ENCODE measurements at places on chromosomes 2 and 18.

DNA sequence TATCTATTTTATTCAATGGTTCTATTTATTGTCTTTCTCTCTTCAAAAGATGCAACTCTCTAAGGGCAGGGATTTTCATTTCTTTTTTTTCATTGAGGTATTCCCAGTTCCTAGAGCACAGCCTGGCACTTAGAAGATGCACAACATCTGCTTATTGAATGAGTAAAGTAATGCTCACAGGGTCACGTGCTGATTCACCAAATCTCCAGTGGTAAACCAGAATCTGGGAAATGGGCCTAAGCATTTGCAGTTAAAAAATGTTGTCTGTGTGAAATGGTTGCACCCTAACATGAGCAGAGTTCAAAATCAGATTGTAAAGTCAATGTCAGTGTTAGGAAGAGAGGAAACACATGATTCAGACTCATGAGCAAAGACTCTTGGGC, 15.8 kb downstream of the SLC8A1 start:
- DNase-seq = no peak

GRCh38 chr2:111694700-111695101, 189.3 kb downstream of the ANAPC1 start:
- no peak for DNase-seq

GRCh38 chr2:111066062-111066593, 54.6 kb upstream of the BCL2L11 start:
- DNase-seq = no peak

GRCh38 chr2:108591163-108591562, 56.9 kb downstream of the LIMS1 start:
- no peak for DNase-seq

DNA sequence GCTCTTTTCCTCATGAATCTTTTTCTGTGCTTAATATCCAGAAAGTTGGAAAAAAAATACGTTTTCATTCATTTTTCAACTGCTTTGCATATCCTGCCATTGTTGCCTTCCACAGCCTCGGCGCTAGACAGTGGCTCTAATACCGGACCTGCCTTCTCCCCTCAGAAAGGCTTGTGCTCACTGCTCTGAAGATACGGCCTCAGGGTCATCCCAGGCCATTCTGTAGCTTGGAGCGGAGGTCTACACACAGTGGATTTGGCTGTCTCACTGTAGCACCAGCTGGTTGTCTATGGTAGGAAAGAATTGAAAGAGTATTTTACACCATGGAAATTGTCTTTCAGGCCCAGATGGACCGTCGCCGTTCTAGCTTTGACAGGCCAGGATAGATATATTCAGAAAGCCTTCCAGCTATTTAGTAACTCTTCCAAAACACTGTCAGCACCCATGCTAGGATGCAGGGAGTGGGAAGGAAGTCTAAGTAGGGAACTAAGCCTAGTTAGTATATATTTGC, 242.0 kb downstream of the TMEM182 start:
- DNase-seq = peak; percentile 6

- DNase-seq = no peak
These were observed 43.2 kb downstream of the KDM3A start for GRCh38 chr2:86484385-86484784.

- DNase-seq = no peak
These were observed 93.9 kb downstream of the SCN3A start for GRCh38 chr2:165109915-165110314.

DNA sequence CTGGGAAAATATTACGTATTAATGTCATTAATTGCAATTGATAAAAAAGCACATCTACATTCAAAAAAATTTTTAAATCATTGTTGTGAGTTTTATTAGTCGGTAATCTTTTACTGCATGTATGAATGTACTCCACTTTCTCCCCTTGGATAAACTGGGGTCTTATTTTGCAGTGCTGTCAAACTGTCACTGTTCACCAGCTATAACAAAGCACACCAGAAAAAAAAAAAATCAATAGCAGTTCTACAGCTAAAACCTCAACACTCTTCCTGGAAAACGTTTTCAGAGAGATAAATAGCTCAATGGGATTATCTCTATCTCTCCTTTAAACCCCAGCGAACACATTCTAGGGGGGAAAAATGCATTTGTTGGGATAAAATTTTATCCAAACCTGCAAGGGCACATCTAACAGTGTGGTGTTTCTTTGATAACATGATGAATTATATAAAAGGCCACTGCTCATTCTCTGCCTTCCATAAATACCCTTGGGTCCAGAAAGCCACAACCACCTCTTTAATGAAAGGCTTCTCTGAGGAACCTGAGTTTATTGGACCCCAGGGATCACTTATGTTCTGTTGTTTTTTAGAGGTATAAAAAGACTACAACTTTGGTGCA, 219.9 kb downstream of the CDH20 start:
- no peak for DNase-seq

GRCh38 chr2:152730591-152731333, 12.3 kb downstream of the ARL6IP6 start:
- DNase-seq = no peak

DNA sequence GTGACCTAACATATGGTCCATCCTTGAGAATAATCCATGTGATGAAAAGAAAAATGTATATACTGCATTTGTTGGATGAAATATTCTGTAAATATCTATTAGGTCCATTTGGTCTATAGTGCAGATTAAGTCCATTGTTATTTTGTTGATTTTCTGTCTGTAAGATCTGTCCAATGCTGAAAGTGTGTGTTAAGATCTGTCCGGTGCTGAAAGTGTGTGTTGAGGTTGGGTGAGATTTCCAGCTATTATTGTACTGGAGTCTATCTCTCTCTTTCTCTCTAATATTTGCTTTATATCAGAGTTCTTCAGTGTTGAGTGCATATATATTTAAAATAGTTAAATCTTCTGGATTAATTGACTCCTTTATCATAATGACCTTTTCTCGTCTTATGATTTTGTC, 828.8 kb upstream of the CRIM1 start:
- DNase-seq = no peak

GRCh38 chr2:148244593-148245292, 223.9 kb downstream of the MBD5 start:
- DNase-seq = no peak

- no peak for DNase-seq
These were observed 26.1 kb upstream of the ACVR2A start for GRCh38 chr2:147818741-147819140.

DNA sequence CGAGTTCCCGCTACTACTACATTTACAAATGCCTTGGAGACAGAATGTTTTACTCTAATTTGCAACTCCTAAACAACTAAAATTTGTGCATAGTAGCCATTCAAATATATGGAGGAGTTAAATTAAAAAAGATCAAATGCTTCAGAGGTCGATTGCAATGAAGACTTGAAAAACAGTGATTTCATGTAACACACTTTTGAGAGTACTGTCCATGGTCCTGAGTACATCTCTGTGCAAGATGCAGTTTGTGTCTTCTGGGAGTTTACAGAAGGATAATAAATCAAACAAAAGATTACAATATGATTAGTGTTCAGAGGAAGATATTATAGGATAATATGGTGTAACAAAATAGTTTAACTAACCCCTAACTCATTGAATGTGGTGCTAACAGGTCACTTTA, 894.7 kb downstream of the TMEM182 start:
- no peak for DNase-seq

DNA sequence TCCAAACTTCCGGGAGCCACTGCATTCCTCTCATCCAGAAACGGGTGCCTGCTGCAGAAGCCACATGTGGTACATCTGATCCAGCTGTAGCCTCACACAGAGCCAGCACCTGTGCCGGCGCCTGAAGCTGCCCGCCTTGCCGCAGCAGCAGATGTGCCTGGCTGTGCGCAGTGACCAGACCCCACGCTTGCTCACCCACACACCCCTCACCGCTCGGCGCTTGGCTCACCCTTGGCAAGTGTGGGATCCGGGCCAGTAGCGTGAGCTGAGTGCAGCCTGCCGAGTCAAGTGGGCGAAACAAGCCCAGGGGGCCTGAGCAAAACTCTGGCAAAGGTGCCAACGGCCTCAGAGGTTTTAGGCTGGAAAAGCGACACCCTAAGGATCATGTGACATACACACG, 220.1 kb upstream of the TMEFF2 start:
- no peak for DNase-seq

- no peak for DNase-seq
These were observed 172.3 kb downstream of the ALPK2 start for GRCh38 chr18:58456625-58457024.

GRCh38 chr18:40897884-40898283, 1057.2 kb upstream of the PIK3C3 start:
- DNase-seq = no peak

DNA sequence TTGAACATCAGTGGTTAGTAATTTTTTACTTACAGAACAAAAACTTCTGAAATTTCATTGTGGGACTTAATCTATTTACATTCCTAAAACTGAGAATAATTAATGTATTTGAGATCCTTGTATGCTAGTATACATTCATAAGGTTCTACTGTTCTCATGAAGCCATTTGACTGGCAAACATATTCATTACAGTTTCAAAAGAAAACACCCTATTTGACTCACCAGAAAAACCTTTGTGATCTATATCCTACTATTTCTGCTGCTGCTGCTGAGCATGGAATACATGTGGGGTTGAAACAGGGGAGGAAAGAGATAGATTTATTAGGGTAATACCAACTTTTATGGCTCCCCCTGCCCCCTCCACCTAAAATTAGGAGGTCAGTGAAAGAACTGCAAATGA, 21.8 kb downstream of the MARS2 start:
- DNase-seq = no peak

DNA sequence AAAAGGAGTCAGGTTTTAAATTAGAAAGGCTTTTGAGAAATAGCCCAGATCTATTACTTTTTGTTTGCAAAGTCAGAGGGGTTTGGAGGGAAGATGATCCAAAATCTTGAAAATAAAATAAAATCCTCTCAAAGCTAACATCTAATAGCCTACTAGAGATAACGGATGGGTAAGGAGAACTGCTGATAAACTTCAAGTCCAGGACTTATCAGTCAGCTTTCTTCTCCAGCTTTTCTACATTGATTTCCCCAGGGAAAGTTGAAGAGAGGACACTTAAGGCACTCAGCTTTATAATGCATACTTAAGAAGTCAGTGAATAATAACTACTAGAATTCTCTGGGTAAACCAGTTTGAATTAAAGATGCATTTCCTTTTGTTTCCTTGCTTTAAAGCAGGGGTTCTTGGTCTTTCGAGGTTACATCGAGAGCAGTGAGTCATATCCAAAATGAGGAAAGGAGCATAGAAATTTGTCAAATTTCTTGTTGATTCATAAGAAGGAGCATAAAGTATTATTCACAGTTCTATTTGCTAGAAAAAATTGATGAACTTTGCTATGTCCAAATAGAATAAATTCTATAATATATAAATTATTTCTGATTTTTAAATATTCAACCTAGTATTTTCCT, 43.2 kb upstream of the ITPRID2 start:
- no peak for DNase-seq

- no peak for DNase-seq
These were observed 88.2 kb downstream of the LONRF2 start for GRCh38 chr2:100234141-100234540.

- DNase-seq = peak; percentile 43
These were observed 1.1 kb downstream of the NCKAP1 start for GRCh38 chr2:183037074-183037552.

DNA sequence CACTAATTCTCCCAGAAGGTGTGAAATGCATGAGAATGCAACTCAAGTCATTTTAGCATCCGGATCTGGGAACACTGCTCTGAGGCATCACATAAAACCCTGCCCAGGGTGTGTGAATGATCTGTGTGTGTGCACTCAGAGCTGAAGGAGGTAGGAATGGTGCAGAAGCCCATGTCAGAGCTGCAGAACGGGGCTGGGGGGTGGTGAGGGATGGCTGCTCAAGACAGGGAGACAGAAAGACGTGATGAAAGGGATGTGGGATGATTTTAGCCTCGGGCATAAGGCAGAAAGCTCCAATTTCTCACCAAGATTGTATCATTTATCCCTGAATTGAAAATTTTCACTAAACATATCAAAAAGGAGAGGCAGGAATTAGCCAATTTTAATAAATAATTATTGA, 369.1 kb downstream of the EIPR1 start:
- no peak for DNase-seq

DNA sequence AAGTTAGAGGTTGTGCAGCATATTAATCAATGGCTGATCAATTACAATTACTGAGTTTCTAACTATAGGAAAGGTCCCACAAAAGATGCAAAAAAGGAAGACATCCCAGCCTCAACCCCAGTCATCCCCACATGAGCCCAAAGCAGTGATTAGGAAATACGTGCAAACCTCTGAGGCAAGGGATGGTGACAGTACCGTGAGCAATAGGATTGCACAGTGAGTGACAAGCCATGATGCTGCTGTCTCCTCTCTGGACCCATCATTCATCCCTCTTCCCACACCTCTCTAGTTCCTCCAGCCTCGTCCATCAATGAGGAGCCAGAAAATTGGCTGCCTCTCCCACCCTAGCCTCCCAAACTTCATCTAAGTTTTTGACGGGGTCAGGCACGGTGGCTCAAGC, 4.0 kb upstream of the SLC11A1 start:
- no peak for DNase-seq

DNA sequence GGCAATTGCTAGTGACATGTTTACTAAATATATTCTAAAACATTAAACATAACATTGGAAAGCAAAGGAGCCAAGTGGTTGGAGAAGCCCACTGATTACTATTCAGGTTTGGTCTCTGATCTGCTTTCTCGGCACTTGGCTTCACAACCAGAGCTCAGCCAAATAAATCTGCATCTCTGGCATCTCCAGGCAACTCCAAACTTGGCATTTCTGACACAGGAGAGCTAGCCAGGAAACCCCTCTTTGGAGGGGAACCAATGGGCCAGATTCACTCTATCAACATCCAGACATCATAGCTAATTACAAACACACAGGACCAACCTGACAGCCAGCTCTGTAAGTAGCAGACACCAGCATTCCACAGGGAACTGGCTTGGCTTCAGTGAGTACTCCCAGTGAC, 150.3 kb upstream of the ETAA1 start:
- DNase-seq = no peak

DNA sequence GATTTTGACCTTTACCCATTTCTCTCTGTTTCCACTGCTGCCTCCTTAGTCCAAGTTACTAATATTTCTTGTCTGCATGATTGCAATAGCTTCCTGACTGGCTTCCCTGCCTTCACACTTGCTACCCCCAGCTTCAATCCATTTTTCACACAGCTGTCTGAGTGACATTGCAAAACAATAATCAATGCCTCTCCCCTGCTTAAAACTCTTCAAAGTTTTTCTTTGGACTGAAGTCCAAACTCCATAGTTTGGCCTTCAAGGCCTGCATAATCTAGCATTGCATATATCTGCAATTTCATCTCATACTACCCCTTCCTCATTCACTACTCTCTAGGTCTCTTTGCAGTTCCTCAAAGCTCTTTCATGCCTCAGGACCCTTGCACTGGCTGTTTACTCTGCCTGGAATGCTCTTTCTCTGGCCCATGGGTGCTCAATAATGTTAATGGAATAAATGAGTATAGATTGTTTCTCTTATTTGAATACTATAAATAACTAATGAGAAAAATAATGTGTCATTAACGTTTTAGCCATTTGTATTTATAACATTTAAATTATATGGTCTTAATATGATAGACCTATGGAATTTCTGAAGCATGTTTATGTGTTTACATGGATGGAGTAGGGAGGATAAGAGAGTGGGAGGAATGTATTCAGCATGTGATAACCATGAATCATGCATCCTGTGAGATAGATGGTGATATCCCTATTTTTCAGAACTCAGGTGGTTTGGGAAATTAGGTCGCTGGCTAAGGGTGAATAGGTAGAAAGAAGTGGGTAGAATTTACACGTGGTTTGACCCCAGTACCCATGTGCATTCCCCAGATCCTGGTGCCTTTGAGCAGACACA, 5.7 kb upstream of the TMEM178A start:
- DNase-seq = no peak

- DNase-seq = no peak
These were observed 24.1 kb downstream of the MRPL35 start for GRCh38 chr2:86223140-86223926.

GRCh38 chr2:176561706-176562105, 292.5 kb downstream of the MTX2 start:
- no peak for DNase-seq
